ENCODE measurements at places on chromosomes 1 and 21.

- no peak for DNase-seq
Observed at GRCh38 chr1:39115271-39116110, 89.0 kb upstream of the MACF1 start.

DNA sequence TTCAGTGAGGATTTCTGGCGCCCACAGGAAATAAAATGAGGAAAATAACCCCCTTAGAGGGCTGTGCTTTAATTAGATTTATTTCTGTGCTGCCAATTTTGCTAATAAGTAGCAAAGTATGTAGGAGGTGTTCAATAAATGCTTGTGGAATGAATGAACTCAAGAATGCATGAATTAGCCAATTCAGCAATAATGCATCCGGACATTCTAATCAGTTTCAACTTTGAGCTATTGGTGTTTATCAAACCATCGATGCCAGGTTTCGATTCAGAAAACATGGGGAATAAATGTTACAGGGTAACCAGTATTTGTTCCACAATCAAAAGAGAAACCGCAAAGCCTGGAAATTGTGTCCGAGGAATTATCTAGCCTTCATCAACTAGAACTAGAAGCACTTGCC, 353.2 kb downstream of the NTNG1 start:
- DNase-seq = no peak

GRCh38 chr1:35539073-35539823, 18.0 kb downstream of the KIAA0319L start:
- no peak for DNase-seq

DNA sequence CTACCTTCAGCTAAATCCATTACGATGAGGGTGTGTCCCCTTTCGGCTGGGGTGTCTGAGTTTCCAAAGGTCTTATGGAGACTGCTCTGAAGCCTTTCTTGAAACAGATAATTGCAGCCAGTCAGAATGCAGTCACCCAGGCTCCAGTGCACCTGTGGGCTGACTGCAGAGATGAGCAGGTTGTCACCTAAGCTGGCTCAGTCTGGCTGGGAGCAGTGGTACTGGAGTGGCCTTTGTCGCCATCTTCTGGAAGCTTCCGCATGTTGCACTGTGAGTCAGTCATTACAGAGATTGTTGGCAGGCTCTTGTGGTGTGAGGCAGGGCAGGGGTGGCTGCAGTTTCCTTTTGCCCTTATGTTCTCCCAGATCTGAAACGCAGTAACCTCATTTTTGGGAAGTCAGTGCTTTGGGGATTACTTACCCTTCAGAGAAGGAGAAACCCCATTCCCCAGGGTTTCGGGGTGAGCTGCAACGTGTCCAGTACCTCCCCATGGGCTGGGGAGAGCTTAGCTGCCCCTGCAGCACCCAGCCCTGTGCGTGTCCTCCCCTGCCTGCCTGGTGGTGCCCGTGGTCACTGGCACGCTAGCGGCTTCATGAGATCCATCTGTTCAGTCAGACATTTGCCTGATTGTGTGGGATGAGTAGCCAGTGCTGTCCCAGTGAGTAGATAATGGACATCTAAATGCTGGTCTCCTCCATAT, 48.0 kb downstream of the SMYD2 start:
- peak; percentile 86 for DNase-seq

GRCh38 chr1:216332462-216332861, 90.8 kb downstream of the USH2A start:
- DNase-seq = no peak

DNA sequence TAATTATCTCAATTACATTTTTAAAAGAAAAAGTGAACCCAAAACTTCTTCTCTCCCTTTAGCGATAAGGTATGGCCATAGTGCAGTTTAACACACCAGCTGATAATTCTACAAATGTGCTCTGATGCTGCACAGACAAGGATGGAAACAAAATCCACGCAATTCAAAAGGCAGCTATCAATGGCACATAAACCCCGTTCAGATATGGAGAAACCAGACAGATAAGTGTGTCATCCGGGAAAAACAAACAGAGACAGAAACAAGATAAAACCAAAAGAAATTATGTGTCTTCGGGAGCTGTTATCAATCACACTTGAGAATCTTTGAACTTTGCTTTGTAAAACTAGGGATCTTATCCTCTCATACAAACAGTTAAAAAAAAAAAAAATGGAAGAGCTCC, 73.6 kb downstream of the SIPA1L2 start:
- no peak for DNase-seq

- peak; percentile 76 for DNase-seq
Observed at GRCh38 chr1:226532553-226532952, 16.0 kb upstream of the STUM start.

DNA sequence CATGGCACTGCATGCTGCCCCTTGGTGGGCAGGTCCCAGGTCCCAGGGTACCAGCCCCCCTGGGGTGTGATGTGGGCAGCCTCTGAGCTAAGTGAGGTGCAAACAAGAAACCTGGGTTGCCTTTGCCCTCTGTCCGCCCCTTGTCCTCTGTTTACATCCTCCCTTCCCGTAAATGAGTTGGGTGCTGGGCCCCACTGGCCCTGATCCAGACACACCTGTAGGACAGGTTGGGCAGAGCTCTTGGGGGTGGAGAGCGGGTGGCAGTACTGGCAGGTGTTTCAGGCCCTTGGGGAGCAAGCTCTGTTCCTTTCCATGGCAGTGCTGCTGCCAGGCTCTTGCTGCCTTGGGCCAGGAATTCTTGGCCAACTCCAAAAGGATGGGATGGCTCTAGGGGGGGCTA, 35.8 kb downstream of the ELF3 start:
- no peak for DNase-seq

DNA sequence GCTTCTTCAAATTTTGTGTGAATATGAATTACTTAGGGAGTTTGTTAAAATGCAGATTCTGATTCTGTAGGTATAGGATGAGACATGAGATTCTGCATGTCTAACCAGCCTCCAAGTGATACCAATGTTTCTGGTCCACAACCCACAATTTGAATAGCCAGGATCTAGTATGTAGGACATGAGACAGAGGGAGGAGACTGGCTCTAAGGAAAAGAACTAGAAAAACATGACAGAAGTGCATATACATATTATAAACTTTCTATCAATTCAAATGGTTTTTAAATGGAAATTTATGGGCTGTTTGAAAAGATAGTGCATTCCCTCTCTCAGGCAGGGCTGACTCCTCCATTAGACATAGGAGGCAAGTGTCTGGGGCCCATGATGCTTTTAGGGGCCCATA, 33.9 kb upstream of the NPL start:
- DNase-seq = no peak

GRCh38 chr1:92136341-92136740, 56.2 kb downstream of the BTBD8 start:
- DNase-seq = no peak

DNA sequence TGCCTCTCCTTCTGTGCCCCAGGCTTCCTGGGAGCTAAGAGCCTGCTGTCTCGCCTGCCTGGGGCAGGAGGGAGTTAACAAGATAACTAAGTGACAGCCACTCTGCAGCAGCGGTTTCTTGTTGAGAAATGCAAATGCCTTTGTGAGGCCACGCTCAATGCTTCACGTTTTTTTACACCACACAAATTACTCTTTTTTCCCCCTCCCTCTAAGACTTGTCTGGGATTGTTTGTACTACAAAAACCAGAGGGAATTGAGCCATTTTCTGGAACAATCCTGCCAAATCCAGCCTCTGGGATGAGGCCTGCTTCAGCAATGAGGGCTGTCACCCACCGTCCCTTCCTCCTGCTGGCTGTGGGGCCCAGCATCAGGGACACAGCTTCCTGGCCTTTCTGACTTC, 119.6 kb downstream of the ACTL8 start:
- DNase-seq = peak; percentile 54

- no peak for DNase-seq
Observed at GRCh38 chr1:160256396-160257046, 5.8 kb downstream of the DCAF8 start.

GRCh38 chr21:44084496-44085241, 22.5 kb upstream of the PWP2 start:
- no peak for DNase-seq

DNA sequence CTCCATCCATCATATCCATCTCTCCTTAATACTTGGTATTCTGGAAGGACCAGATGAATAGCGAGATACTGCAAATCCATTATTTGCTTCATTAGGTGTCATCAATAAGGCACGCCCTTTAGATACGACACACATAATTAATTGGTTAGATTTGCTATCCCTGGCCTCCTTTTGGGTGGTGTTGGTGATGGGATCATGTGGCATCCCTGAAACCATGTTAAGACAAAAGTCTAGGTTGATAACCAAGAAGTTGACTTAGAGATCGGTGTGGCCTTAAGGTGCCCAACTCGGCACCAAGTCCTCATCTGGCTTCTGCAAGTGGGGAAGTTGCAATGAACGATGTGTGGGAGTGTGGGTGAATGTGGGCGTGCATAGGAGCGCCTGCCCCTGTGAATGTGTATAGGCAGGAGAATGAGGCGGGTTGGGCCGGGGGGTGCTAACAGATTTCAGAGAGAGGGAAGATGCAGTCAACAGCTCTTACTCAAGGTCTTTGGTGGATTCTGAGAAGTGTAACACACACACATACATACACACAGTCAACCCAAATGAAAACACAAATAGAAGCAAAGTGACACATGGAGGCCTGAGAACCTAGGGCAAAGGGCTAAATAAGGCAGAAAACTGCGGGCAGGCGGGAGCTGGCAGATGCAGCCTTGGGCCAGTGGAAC, 415.7 kb upstream of the ESRRG start:
- peak; percentile 10 for DNase-seq

DNA sequence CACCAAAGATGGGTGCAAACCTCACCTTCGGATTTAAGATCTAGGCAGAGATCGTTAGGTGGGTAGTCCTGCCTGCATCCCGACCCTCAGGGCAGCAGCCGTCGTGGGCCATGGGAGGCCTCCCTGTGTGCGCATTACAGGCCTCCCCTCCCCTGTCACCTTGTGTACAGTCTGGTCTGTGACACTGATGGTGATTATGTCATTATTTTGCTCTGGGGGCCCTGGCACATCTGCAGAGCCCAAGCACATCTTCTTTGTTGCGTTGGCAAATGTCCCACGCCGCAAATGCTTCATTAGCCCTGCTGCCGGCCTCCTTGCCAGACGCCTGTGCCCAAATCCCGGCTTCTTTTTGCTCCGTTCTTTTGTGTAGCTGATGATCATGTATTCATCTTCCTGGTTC, 31.7 kb downstream of the PROX1 start:
- no peak for DNase-seq

DNA sequence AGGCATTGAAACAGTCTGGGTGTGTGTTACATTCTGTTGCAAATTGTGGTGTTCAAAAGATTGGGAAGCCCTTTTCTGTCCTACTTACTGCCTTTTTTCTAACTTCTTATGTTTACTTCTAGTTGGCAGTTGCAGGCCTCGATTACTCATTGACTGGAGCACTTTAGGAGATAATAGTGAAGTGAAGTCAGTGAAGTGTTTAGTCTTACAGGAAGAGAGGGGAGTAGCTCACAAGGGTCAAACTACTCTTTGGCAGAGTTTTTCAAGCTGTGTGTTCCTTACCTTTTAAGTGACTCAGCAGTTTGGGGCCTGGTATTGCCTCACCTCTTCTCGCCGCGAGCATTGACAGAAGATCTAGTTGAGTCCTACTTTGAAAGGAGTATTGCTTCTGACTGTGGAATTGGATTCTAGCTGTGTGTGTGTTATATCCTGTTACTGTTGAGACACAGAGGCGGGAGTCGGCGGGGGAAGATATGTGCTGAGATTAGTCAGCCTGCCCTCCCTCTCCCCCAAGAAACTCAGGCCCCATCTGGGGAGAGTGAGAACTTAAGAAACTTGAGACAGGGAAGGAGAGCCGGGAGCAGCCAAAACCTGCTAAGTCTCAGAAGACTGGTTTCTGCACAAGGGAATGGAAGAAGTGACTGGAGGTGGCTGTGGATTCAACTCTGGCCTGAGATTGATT, 19.3 kb downstream of the AHCYL1 start:
- peak; percentile 65 for DNase-seq

- no peak for DNase-seq
Observed at GRCh38 chr1:41611932-41612450, 127.5 kb upstream of the EDN2 start.

DNA sequence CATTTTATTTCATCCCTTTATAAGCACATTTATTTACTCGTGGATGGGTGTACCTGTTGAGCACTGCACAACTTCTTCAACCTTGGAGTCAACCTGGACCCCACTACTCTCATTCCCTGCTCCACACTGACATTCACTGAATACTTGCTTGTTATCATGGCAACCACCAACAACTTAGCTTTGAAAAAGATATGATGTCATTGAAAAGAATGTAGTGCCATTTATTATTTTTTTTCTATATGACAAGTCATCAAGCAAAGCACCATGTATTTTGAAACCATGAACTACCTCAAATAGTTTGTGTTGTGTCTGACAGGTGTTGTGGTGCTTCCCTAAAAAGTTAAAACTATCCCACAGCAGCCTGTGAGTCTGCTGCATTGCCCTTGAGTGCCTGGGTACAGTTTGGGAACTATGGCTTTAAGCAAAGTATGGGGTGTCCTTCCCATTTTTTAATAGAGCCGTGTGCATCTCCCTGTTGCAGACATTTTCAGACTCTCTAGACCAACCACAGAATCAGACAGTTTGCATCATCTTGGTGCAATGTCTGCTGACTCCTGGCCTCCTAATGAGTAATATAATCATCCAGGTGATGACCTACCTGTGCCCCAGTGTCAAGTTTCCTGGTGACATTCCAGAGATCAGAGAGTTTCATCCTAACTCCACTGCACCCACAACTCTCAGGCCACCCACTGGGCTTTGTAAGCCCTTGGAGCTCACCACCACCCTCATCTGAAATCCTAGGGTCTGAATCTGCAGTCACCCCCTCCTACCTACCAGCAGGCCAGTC, 339.7 kb upstream of the PROX1 start:
- DNase-seq = no peak

- DNase-seq = no peak
Observed at GRCh38 chr21:46226920-46227599, 1.5 kb downstream of the LSS start.

DNA sequence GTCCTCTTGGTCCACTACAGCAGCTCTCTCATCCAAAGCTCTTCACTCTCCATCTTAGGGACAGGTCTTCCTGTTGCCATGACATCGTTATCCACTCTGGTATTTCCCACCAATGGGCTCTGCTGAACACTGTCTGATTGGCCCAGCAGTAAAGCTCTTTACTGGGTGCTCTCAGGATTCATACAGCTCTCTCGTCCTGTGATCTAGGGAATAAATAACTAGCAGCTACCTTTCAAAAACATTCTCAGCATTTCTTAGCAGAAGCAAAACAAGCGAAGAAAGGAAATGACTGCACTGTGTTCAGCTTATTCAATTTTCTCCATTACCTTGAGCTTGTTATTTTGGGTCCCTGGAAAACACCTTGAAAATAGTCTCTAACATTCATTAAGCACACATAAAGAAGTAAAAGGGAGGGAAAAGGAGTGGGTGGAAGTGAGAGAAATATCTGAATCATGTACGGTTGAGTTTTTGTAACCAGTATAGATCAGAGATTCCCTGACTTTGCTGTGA, 163.4 kb upstream of the SGIP1 start:
- no peak for DNase-seq

GRCh38 chr1:210750468-210750867, 383.5 kb downstream of the KCNH1 start:
- DNase-seq = no peak

Measured in neural progenitor cell (in vitro differentiated cells).